ENCODE measurements at places on chromosomes 5 and 9.

- peak; percentile 57 for DNase-seq
Measured at GRCh38 chr5:10485142-10485795, 43.6 kb downstream of the ROPN1L start.

GRCh38 chr9:131650254-131650653, 89.6 kb downstream of the RAPGEF1 start:
- no peak for DNase-seq

DNA sequence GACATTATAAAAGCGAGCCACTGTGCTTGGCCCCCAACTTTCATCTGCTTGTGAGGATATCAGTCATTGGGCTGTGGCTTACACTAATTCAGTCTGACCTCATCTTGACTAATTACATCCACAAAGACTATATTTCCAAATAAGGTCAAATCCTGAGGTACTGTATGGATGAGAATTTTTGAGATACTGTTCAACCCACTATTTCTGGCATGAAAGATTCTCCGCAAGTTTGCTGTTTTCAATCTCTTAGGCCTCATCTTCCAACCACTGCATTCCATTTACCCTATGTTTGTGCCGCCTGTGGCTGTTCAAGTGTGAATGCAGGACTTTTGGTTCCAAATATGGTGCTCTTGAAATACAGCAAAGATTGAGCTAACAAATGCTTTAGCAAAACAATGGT, 400.9 kb upstream of the SGCD start:
- DNase-seq, result no peak

GRCh38 chr5:119312403-119312802, 43.4 kb upstream of the TNFAIP8 start:
- DNase-seq, result no peak

GRCh38 chr5:68688547-68688946, 405.3 kb upstream of the SLC30A5 start:
- no peak for DNase-seq

DNA sequence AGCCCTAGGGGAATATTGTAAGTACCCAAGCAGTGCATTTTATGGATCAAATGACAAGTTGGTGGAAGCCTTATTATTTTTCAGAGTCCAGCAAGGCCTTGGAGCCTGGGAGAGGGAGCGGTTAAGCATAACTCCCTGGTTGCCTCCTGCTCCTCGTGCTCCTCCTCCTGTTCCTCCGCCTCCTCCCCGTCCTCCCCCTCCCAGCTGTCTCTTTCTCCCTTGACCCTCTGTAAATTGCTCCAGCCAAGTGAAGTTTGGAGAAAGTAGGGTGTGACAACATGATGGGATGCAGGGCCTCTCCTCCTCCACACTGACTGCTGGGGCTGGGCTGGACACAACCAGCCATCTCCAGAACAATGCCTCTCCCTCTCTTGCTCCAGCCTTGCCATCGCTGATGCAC, 586.9 kb downstream of the CCDC171 start:
- DNase-seq, result no peak

- DNase-seq, result no peak
Measured at GRCh38 chr9:132647355-132647754, 22.4 kb downstream of the DDX31 start.

- no peak for DNase-seq
Measured at GRCh38 chr9:109439378-109440116, 58.6 kb downstream of the PTPN3 start.

GRCh38 chr5:154296525-154297159, 106.1 kb downstream of the GALNT10 start:
- no peak for DNase-seq

- DNase-seq, result no peak
Measured at GRCh38 chr5:141514330-141515133, 25.7 kb downstream of the PCDHGC5 start.

DNA sequence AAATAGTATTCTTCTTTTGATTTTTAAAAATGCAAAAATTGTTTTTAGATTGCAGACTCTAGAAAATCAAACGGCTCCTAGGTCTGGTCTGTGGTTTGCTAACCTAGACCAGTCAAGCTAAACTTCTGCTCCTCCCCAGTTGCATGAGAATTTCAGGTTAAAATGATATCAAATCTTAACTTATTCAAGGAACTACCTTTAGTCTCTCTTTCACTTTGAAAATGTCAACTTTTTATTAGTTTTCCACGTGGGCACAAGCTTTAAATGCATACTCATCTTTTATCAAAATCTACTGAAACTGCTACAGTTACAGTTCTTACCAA, 8.8 kb downstream of the CAMK4 start:
- no peak for DNase-seq

GRCh38 chr5:9512457-9512856, 33.4 kb downstream of the SEMA5A start:
- no peak for DNase-seq

GRCh38 chr9:26243029-26243697, 564.9 kb upstream of the TUSC1 start:
- no peak for DNase-seq

- DNase-seq, result no peak
Measured at GRCh38 chr9:69574057-69574456, 98.1 kb downstream of the APBA1 start.

- no peak for DNase-seq
Measured at GRCh38 chr9:108724122-108724521, 131.7 kb downstream of the ACTL7B start.

DNA sequence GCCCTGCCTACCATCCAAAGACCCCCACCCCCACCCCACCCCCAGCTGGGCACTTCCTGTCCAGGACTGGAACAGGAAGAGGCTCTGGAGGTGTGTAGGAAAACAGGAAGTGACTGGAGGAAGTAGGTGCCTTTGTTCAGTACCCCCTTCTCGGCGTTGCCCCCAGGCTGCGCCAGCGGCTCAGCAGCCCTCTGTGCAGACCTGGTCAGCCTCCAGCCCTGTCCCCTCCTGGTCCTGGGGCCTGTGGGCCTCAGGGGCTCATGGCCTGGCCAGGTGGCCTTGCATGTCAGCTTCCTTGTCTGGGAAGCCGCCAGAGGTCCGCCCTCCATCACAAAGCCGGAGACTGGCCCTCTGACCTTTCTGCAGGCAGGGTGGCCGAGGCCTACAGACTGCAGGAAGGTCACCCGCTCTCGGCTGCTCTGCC, 26.0 kb downstream of the FLT4 start:
- DNase-seq, result no peak

- no peak for DNase-seq
Measured at GRCh38 chr5:72499730-72500129, 7.5 kb downstream of the ZNF366 start.

DNA sequence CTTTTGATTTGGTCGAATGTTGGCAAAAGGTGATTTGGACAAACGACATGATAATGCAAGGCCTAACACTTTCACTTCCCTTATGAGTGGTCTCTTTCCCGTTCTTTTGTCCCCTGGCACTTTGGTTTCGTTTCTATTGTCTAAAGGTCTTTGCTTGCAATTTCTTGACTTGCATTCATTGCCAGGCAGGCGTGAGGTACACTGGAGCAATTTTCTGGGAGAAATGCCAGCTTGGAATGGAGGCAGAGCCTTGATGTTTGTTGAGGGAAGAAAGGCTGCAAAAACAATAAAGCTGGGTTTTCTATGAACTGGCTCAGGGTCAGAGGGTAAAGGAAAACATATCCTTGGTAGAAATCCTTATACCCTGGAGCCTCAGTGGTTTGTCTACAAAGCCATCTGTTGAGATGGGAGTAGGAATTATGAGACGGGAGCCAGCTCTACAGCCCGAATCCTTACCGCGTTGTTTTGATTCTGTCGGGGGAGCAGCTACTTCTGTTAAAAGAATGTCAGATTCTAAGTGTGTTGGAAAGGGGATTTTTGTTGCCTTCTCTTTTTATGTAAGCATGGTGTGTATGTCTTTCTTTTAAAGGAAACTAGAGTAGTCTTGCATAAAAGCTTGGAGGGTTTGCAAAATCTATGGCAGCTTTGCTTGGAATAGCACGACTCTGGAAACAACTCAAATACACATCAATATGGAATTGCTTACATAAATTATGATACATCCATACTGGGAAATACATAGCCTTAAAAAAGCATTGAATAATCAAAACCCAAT, 158.9 kb downstream of the RMI1 start:
- peak; percentile 41 for DNase-seq

DNA sequence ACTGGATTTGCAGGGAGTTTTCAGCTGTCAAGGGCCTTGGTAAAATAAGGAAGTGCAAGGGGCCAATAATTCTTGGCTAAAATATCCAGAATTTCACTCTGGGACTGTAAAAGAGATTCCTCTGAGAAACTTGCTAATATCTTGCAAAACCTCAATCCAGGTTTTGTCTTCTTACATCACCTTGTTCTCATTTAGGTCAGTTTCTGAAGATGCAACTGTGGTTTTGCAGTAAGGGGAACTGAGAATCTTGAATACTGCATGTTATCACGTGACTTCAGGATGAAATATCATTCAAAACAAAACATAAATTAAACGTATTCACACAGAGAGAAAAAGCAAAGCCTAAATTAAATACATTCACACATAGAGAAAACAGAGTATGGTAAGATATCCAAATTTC, 35.0 kb upstream of the RIC1 start:
- no peak for DNase-seq

DNA sequence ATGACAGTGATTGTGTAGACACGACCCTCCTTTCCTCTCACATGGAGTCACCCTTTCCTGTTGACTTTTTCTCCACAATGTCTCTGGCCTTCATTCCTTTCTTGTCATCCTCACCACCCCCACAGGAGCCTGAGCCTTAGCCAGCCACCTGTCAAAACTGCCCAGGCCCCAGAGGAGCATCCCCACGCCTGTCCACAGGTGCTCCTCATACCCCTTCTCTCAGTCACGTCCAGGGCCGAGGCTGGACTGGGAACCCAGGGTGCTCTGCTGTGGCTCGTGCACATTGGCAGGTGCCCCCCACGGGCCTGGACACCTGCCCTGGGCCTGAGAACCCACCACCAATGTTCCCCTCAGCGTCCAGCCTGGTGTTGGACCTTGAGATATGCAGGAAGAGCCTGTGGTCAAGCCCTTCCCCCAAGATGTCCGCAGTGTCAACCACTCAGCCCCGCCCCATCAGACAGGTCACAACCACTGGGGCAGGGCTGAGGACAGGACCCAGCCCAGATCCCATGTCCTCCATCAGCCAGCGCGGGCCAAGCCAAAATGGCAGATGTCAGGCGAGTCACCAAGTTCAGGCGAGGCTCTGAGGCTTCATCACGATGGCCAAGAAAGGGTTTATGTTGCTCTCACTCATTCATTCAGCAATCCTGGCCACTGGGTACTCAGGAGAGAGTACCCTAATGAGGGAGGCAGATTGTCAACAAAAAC, 65.8 kb upstream of the STXBP1 start:
- no peak for DNase-seq

- no peak for DNase-seq
Measured at GRCh38 chr9:26605367-26605766, 287.2 kb downstream of the CAAP1 start.

DNA sequence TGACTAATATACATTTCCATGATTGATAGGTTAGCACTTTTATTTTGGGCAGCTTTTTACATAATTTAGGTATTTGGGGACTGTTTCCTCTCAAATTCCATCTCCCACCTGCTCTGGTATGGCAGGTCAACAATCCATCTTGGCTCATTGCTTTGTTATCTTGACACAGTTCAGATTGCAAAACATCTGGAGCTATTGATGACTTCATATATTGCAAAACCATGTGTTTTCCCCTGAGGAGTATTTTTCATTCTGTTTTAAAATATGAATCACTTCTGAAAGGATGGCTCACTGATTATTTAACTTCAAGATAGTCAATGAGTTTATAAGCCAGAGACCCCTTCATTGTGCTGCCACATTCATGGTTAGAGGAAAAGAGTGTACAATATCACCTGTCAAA, 1206.0 kb upstream of the C9orf72 start:
- DNase-seq, result no peak

DNA sequence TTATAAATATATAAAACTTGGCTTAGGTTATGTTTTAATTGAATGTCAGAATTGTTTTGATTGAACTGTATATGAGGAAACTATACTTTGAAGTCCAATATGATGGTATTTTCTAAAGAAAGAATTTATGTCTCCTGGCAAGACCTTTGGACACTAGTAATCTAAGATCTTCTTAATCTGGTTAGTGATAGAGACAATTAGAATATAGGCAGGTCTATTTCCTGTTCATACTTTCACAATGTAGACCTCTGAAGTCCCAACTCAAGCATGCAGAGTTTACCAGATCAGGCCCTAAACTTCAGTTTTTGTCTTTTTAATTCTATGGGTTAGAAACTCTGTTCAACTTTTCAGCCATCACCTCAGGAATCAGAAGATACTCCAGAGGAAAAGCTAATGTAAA, 6.9 kb upstream of the TMEM161B start:
- no peak for DNase-seq

- no peak for DNase-seq
Measured at GRCh38 chr5:36217567-36217966, 24.2 kb downstream of the NADK2 start.

DNA sequence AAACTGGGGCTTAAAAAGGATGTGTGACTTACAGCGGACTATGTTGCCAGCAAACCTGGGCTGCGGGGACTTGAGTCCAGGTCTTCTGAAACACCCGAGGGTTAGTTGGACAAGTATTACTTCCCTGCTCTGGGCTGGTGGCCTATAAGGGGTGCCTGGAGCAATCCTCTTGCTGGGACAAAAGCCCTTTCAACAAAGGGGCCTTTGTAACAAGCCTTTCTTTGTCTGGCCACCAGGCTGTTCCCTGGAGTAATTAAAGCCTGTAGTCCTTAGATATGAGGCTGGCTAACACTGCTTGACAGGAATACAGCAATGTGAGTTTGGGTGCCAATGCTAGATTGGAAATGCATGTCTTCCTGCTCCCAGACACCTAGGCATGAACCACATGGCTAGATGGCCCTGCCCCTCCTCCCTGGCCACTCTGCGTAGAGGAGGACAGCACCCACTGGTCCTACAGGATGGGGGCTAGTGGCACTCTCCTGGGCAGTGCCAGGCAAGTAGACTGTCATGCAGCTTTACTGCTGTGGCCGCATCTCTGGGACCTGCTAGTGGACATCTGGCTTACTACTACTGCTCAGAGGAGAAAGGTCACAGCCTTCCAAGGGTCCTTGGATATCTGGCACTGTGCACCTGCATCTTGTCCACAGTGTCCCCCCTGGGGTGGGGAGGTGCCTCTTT, 343.1 kb downstream of the ZSWIM6 start:
- peak; percentile 34 for DNase-seq

DNA sequence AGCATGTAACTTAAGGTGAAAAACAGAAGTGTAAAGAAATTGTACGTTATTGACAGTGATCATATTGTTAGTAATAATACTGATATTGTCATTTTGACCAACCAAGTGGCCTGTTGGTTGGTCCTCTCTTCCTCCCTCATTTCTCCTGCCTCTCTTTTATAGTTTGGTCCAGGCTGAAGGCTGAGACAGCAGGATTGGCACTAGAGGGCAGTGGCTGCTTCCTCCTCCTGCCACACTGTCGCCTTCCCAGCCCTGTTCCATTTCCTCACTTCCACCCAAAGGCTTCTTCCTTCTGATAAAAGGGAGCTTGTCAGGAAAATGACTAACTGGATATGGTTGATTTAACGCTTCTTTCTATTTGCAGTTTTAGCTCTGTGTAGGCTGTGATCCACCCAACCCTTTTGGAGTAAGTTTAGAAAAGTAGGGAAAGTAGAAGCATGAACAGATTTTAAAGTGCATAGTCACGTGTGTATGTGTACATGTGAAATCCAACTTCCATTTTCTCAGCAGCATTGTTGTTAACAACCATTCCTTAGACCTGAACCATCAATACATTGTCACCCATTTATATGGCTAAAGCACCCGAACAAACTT, 35.6 kb downstream of the PTCD2 start:
- no peak for DNase-seq
